ENCODE measurements at places on chromosomes 12 and 14.

DNA sequence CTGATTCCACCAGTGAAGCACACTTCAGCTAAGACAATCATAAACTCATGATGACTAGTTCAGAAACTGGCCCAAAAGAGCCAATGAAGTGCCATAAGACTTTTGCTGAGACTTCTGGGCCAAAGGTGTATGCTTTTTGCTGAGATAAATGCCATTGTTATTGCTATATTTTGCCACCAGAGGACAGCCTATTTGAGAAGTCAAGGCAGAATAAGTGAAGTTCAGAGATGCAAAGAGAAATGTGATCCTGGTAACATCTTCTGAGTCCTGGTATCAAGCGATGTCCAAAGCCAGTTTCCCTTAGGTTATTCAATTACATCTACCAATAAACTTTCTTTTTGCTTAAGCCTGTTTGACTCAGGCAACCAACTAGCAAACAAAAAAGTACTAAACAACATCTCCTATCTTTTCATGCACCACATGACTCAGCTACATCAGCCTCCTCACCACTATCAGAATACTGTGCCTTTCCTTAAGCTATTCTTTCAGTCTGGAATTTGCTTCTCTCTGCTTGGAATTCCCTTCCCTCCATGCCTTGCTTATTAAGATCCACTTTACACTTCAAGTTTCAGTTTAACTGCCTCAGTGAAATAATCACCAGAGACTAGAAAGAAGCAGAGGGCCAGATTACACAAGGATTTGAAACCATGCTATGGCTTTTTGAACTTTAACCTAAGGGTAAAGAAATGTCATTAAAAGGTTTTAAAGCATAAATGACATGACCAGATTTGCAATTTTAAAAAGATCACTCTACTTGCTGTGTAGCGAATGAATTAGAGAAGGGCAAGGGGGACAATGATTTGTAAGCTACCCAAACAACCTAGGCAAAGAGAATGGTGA is 14.0 kb downstream of the CRY1 start:
- peak; percentile 59 for DNase-seq

DNA sequence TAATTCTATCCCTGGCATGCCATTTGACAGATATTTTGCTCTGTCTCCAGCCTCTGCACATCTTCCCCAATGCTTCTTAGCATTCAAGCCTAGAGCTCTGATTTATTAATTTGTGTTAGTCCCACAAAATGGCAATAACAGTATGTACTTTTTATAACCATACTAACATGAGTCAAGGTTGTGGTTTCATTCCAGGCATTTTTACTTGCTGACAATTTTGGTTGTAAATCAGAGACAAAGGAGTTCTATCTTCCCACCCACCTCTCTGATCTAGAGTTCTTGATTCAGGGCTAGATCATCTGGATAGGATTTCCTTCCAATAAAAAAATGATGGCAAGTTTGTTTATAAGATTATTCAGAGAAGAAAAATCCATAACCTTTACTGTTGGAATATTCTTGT is 18.5 kb upstream of the CISTR start:
- DNase-seq: no peak

- no peak for DNase-seq
Observed at GRCh38 chr14:91987192-91987591, 39.7 kb upstream of the FBLN5 start.

DNA sequence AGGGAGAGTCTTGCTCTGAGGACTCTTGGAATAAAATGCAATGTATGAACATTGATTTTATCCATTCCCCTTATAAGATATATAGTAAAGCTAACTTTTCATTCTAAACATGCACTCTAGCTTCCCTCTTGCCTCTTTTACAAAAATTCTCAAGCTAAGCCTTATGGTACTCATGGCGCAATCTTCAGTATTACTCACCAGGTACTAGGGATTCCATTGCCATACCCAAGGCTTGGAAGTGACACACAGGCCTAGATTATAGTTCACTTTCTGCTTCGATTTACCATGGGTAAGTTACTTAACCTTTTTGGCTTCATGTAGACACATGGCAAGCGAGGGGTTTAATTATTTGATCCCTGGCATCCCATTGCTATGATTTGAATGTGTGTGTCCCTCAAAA is 331.5 kb downstream of the LRIG3 start:
- DNase-seq: no peak

DNA sequence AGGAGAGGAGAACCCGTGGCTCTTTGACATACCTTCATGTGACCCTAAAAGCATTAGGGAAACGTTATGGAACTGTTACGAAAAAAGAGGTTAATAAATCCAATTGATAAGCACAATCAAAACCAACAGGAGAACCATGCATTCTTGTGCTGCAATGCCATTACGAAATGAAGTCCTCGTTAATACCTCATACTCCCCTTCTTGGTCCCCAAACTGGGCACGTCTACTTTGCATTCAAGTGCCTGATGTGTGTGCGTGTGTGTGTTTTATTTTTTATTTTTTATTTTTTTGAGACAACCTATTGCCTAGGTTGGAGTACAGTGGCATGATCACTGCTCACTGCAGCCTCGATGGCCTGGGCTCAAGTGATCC is 150.0 kb downstream of the ETV6 start:
- no peak for DNase-seq

Measured in Kasumi-1 (cell line).